ENCODE measurements at places on chromosomes 6 and 20. TPM values are rescaled to one million over a fixed set of nuclear protein-coding genes. Genes with fewer than 3 reads are reported as not detected.

Gene PI3
- total RNA-seq = 2.0 TPM

DNA sequence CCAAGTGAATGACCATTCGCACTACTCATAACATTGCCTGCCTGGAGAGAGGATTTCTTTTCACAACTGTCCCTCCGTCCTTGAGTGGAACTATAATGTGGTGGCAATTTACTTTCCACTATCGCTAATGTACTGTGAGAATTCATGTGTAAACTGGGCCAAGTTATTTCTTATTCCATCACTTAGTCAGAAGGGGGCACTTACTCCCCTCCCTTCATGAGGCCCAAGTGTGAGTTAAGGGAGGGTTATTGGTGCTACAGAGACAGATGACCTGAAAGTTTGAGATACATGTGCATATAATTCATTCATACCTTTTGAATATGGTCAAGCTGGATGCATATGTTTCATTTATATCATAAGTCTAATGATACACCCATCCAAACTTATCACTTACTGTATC lies 65.2 kb upstream of the LOC128125822 start:
- no peak for DNase-seq

GRCh38 chr20:47708953-47709833 lies 76.1 kb downstream of the SULF2 start:
- DNase-seq = no peak

Gene MUCL3
- total RNA-seq = 0.08 TPM

DNA sequence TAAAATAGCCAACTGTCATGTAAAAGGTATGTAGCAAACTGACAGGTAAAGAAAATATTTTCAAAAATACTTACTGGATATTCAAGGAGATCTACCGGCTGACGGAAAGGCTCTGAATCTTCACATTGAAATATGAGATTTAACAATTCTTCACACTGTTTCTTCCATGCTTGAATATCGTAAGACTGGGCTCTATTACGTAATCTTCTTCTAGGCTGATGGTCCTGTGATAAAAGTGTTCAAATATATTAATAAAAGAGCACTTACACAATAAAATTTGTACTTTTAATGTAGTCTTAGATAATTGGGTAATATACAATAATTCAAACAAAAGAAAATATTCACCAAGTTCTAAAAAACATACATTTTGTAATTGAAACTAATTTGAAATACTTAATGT lies 87.4 kb downstream of the IRAK1BP1 start:
- DNase-seq = no peak

DNA sequence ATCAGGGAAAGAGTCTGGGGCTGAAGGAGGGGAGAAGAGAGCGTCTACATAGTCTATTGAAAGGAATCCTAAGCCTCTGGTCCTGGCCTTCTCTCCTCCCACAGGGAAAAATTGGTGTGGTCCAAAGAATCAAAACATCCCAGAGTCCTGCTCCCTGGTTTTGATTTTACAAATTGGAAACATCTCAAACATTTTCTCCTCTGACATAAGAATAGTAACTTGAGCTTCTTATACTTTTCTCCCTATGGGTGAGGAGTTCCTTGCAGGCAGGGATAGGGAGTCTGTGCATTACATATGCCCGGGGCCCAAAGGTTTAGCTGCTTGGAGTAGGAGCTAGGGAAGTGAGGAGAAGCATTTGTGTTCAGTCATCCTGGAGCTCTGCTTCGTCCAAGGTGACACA lies 120.0 kb upstream of the GGTLC1 start:
- DNase-seq = no peak

Gene C6orf58
- not detected for total RNA-seq

DNA sequence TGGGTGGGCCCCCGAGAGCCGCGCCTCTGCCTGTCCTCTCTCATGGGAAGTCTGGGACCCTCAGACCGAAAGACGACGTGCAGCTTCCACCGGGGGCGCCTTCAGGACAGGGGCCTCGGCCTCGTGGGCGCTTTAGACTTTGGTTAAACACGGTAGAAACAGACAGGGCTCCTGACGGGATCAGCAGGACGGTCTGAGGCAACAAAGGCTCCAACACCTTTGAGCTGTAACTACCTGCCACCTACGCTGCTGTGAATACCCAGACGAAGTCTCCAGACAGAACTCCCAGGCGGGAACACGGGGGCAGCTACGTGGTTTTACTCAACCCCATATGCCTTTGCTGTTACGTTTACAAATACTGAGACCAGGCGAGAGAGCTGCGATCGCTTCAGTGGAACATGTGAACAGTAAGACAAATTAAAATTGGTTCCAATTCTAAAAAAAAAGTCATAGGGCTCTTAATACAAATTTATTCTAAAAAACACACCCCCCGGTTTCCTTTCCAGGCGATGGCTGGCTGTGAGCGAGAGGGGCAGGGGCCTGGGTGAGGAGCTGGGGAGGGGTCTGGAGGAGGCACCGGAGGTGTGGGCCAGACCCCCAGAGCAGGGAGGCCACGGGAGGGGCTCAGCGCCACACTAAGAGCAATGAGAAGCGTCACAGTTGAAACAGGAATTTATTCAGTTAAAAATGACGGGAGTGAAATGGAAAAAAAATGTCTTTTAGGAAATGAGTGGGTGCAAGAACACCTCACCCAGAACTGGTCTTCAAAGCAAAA lies 453.2 kb downstream of the QKI start:
- DNase-seq = no peak

DNA sequence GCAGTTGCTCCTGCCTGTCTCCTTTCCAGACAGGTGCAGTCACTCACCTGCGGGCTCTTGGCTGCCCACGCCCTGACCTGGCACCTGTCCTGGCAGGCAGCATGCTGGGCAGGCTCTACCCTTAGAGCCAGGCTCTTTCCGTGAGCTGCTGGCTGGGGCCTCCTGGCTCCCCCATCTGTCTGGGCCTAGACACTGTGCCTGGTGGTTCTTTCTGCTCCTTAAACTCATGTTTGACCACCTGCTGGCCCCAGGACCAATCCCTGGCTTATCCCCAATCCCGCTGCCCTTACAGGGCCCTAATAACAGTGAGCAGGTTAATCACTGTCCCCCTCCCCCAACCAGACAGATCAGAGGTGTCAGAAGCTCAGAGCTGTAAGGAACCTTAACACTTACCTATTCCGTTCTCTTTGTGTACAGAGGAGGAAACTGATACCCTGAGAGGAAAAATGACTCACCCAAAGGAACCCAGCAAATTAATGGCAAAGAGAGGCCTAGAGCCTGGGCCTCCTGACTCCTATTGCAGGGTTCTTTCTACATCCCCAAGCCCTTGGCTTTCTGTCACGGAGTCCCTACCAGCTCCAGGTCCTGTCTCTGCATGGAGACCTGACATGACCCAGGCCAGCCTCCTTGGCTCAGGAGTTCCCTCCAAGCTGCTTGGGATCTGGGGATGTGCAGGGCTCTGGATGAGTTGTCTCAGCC lies 54.7 kb downstream of the RAB44 start:
- no peak for DNase-seq

DNA sequence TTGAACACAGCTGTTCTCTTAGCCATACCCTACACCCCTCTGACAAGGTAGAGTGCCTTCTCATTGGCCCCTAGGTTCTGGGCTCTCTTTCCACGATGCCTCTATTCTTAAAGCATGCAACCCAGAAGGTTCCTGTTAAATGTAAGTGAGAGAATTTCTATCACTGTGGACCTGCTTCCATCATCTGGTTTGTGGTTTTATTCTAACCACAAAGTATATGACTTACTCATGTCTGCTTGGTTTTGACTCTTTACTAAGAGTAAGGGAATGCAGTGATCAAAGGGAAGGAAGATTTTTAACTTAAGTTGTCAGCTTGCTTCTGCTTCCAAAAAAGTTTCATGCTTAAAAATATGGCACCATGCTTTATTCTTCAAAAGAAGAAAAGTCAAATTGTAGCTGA lies 80.2 kb downstream of the ANKEF1 start:
- no peak for DNase-seq

DNA sequence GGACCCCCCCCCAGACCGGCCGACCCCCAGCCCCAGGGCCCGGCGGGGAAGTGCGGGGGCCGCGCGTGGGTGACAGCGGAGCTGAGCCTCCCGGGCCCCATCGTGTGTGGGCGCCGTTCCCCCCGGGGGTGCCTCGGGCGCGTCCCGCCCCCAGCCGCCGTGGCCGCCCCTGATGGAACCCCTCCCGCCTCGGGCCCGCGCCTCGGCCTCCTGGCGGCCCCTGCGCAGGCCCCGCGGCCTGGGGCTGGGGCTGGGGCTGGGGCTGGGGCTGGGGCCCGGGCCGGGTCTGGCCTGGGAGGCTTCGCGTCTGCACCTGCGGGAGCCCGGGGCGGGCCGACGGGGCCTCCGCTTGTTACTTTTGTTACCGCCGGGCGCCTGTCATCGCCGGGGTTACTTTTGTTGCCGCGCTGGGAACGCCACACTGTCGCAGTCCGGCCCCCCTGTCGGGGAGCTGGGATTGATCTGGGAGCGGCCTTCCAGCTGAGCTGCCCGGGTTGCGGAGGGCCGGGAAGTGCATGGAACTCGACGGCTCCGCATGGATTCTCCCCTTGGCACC lies 598 bp downstream of the OGFR start:
- DNase-seq = no peak

Gene BEND3
- total RNA-seq = 9.3 TPM

GRCh38 chr6:99905209-99906106 lies 88.6 kb downstream of the MCHR2 start:
- DNase-seq = peak; percentile 83

- DNase-seq = peak; percentile 36
These were observed 48.9 kb downstream of the HIVEP1 start for GRCh38 chr6:12060780-12061609.

Data from HT-29 (cell line).